ENCODE measurements at places on chromosomes 3 and 15. TPM values are rescaled to one million over a fixed set of nuclear protein-coding genes. Genes with fewer than 3 reads are reported as not detected.

The HDAC11 gene
- total RNA-seq = 6.5 TPM

The FBN1 gene
- total RNA-seq = 88.4 TPM

The CKMT1A gene
- total RNA-seq = not detected

The POPDC2 gene
- 0.16 TPM for total RNA-seq

The CYP1A2 gene
- not detected for total RNA-seq

The ACKR4 gene
- total RNA-seq = 0.50 TPM

The CLEC3B gene
- total RNA-seq = 0.57 TPM

The TMEM40 gene
- under 0.01 TPM for total RNA-seq

The CPA3 gene
- 1.5 TPM for total RNA-seq

The BUB1B gene
- 21.2 TPM for total RNA-seq

The LMAN1L gene
- not detected for total RNA-seq

The PRR20G gene
- total RNA-seq = not detected

The VPS13C gene
- total RNA-seq = 140 TPM

The MNS1 gene
- total RNA-seq = 0.32 TPM

The NANOGP8 gene
- not detected for total RNA-seq

The ATOSA gene
- 101 TPM for total RNA-seq

The RARRES1 gene
- 2.1 TPM for total RNA-seq

The EIF1B gene
- total RNA-seq = 15.8 TPM

The DCBLD2 gene
- 52.4 TPM for total RNA-seq

The LZTFL1 gene
- total RNA-seq = 11.1 TPM

The ZNF620 gene
- 2.8 TPM for total RNA-seq

The CRBN gene
- total RNA-seq = 52.1 TPM

The DPPA2 gene
- total RNA-seq = not detected

The ISLR gene
- 0.06 TPM for total RNA-seq

The RLBP1 gene
- not detected for total RNA-seq

The ADAMTS7 gene
- 11.2 TPM for total RNA-seq

The AGBL1 gene
- total RNA-seq = not detected

The CASR gene
- not detected for total RNA-seq

The SCG3 gene
- total RNA-seq = 0.25 TPM

The SLCO2A1 gene
- 1.3 TPM for total RNA-seq

The CNTN4 gene
- total RNA-seq = not detected

The SPATA12 gene
- 0.13 TPM for total RNA-seq

The RHOV gene
- total RNA-seq = not detected

The NR2F2 gene
- total RNA-seq = 5.8 TPM

The GOLGA8G gene
- not detected for total RNA-seq

The RBP2 gene
- total RNA-seq = not detected

The HES1 gene
- 27.6 TPM for total RNA-seq

The UTS2B gene
- total RNA-seq = 0.32 TPM

All from bladder microvascular endothelial cell (primary cell).